ENCODE measurements at places on chromosomes 6 and 20.

- no peak for DNase-seq
These were observed 11.3 kb downstream of the ZHX3 start for GRCh38 chr20:41306061-41306727.

- peak; percentile 98 for DNase-seq
These were observed at the start of gene STK4 for GRCh38 chr20:44966030-44966961. Gene STK4 (plus strand): TSS chr20:44966512. CDS start chr20:44966569, 57 bp downstream.

DNA sequence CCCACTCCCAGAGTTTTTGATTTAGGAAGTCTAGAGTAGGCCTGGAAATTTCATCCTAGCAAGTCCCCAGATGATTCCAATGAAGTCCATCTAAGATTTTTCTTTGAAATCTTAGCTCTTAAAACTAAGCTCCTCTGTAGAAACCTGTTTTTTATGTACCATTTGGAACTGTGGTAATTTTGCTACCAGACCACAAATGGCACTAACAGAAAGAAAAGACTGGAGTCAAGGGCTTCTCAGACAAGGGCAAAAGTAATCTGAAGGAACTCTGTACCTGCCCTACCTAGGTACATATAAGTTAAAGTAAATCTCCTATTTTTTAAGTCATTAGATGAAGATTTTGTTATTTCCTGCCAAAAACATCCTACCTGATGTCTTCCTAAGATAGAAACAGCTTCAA, 155.0 kb upstream of the HTR1E start:
- no peak for DNase-seq

- DNase-seq: no peak
These were observed 796 bp upstream of the TUBB start for GRCh38 chr6:30719356-30719755.

DNA sequence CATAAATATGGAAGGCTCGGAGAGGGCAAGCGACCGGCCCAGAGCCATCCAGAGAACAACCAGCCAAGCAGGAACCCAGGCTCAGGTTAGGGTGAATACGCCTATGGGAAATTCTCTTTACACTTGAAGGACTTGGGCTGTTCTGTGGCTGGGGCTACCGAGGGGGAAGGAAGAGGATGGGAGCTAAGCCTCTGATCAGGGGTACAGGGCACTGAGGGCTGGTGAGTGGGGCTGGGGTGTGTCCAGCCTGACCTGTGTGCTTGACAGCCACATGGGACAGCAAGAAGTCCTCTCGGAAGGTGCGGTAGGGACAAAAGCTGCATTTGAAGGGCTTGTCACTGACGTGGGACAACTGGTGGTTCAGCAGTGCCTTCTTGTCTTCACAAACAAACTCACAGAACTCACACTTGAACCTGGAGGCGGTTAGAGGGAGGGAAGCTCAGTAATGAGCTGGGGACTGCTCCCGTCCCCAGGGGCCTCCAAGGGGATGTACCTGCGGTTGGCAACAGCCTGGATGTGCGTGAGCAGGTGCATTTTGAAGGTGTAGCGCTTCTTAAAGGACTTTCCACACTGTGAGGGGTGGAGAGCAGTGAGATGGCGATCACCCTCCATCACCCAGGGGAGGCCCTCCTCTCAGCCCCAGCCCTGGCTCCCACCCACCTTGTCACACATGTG, 11.9 kb downstream of the ZNF335 start:
- no peak for DNase-seq
